PC-9 (cell line): ENCODE measurements at places on chromosomes 13 and 19. TPM values are rescaled to one million over a fixed set of nuclear protein-coding genes. Genes with fewer than 3 reads are reported as not detected.
A peak's percentile ranks its signal among the peaks of the same experiment; 100 is the strongest.

The FUT3 gene
- total RNA-seq, result 28.5 and 28.7 TPM in 2 replicates

DNA sequence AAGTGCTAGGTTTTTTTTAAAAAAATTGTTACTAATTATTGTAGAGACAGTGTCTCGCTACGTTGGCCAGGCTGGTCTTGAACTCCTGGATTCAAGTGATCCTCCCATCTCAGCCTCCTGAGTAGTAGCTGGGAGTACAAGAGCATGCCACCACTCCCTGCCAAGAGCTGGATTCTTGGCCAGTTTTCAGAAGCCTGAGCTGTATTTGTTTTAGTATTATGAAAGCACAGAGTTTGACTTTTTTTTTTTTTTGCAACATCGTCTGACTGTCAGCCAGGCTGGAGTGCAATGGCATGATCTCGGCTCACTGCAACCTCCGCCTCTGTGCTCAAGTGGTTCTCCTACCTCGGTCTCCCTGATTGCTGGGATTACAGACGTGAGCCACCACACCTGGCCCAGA is 7.0 kb downstream of the ARMC6 start:
- H3K4me3 ChIP-seq, result no peak overlapping the region
- no peaks in the 10 kb centered on the region for H3K27me3 ChIP-seq
- no peak for DNase-seq
- peak overlapping the region; percentile 7; the same call in 1 of the 2 replicates for H3K27ac ChIP-seq

The RUVBL2 gene
- total RNA-seq, result 175 and 179 TPM in 2 replicates

GRCh38 chr13:39144941-39145533 is 106.8 kb downstream of the NHLRC3 start:
- no peaks in the 10 kb centered on the region for H3K36me3 ChIP-seq
- H3K4me1 ChIP-seq, result no peaks in the 10 kb centered on the region; the same call in 1 of the 2 replicates
- no peak overlapping the region for H3K27ac ChIP-seq
- peaks cover 11% of the 10 kb centered on the region for H3K27me3 ChIP-seq
- peak; percentile 30 for DNase-seq

The ZNF701 gene
- 22.1 and 24.2 TPM in 2 replicates for total RNA-seq

The NACC1 gene
- 101 and 133 TPM in 2 replicates for total RNA-seq

GRCh38 chr13:61760102-61760501 is 344.5 kb upstream of the PCDH20 start:
- no peaks in the 10 kb centered on the region for H3K36me3 ChIP-seq
- H3K27ac ChIP-seq, result no peak overlapping the region
- H3K27me3 ChIP-seq, result no peaks in the 10 kb centered on the region
- no peak for DNase-seq

- H3K4me3 ChIP-seq, result no peak overlapping the region
- H3K36me3 ChIP-seq, result no peaks in the 10 kb centered on the region
- H3K27me3 ChIP-seq, result no peaks in the 10 kb centered on the region
- DNase-seq, result no peak
- H3K4me1 ChIP-seq, result peaks cover 32% of the 10 kb centered on the region
- peak overlapping the region; percentile 13 for H3K27ac ChIP-seq
These were observed 74.8 kb downstream of the ABCC4 start for GRCh38 chr13:95226476-95226875.

The ZNF416 gene
- 4.8 and 5.6 TPM in 2 replicates for total RNA-seq

DNA sequence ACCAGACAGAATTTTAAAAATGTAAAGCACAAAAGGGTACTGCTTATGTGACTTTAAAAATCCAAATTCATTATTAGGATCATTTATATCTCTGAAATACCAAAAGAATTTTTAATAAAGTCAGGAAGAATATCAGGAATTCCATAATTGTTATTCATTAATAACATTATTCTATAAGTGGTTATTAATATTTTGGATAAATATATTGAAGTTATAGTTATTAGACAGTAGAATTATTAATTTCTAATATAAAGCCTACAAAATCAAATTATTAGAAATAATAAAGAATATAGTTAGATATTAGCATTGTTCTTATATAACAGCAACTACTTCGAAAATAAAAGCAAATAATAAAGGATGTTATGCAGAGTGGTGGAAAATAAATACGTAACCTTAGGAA is 105.8 kb downstream of the GPC5 start:
- no peaks in the 10 kb centered on the region for H3K27me3 ChIP-seq
- no peak overlapping the region for H3K27ac ChIP-seq
- no peak for DNase-seq
- H3K4me1 ChIP-seq, result no peaks in the 10 kb centered on the region
- H3K4me3 ChIP-seq, result no peak overlapping the region

DNA sequence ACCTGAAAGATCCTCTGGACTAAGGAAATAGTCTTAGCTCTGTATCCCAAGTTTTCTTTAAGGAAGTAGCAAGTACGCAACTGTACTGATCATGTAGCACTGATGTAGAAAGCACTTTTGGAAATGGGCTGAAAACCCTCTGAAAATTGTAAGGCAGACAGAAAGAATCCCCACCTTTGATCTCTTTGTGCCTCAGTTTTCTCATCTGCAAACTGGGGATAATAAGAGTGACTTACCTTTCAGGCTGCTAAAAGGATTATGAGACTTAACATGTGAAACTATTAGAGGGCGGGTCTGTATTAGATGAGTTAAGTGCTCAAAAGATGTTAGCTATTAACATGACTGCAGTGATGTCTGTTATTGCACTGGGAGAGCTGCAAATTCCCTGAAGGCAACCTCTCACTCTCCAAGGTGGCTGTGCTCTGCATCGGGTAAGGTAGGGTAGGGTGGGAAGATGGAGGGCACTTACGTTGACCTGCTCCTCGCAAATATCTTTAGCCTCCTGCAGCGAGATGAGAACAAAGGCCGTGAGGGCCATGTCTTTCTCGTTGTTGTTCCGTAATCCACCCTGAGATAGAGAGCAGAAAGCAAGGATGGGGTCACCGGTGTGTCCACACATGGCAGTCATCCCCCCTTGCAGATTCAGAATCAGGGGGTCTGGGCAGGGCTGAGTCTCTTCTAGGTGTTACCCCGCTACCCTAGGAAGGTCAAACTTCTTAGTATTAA is 20.4 kb upstream of the TNFSF14 start:
- no peak for DNase-seq
- H3K4me1 ChIP-seq, result no peaks in the 10 kb centered on the region
- H3K27ac ChIP-seq, result no peak overlapping the region
- H3K27me3 ChIP-seq, result no peaks in the 10 kb centered on the region
- no peaks in the 10 kb centered on the region for H3K36me3 ChIP-seq

DNA sequence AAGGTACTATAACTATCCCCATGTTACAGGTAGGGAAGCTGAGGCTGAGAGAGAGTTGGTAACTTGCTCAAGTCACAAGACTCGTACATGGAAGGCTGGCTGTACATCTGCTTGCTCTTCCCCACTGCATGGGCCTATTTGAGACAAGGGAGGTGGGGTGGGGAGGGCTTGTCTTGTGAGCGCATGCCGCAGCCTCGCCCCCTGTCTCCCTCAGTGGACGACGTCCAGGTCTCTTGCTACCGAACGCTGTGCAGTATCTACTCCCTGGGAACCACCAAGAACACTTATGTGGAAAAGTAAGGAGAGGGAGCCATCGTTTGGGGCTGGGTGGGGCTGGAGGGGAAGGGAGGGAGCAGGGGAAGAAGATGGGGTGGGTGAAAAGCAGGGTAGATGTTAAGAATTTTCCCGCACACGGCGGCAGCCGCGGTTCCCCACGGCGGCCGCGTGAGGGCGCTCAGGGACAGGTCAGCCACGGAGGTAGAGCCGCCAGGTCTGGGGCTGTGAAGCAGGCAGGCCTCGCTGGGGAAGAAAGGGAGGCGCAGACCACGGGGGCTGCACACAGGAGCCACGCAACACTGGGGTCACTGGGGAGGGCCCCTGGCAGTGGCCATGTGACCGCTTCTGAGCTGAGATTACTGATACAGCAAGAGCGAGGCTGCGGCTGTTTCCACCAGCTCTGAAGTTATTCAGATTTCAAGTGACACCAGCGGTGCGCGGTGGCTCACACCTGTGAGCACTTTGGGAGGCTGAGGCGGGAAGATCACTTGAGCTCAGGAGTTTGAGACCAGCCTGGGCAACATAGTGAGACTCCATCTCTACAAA is 81.5 kb downstream of the RYR1 start:
- peaks cover 15% of the 10 kb centered on the region; the same call in 1 of the 2 replicates for H3K27me3 ChIP-seq
- H3K4me1 ChIP-seq, result no peaks in the 10 kb centered on the region
- no peak overlapping the region for H3K4me3 ChIP-seq
- DNase-seq, result peak; percentile 70
- no peak overlapping the region for H3K27ac ChIP-seq

- no peaks in the 10 kb centered on the region for H3K27me3 ChIP-seq
- no peaks in the 10 kb centered on the region for H3K36me3 ChIP-seq
- H3K4me3 ChIP-seq, result no peak overlapping the region
- H3K4me1 ChIP-seq, result no peaks in the 10 kb centered on the region
- H3K27ac ChIP-seq, result no peak overlapping the region
- DNase-seq, result no peak
These were observed 20.1 kb upstream of the MYO16 start for GRCh38 chr13:108609353-108609752.

- H3K27ac ChIP-seq, result peak overlapping the region; percentile 100
- H3K36me3 ChIP-seq, result 0 out of 2 replicates have a peak, but pooled peaks cover 9% of the 10 kb centered on the region
- peak overlapping the region; percentile 77 for H3K4me3 ChIP-seq
- H3K4me1 ChIP-seq, result peaks cover 31% of the 10 kb centered on the region
- no peak for DNase-seq
These were observed 1.1 kb downstream of the ELF1 start for GRCh38 chr13:41017817-41018601.

The TMIGD2 gene
- not detected in 2 replicates for total RNA-seq

DNA sequence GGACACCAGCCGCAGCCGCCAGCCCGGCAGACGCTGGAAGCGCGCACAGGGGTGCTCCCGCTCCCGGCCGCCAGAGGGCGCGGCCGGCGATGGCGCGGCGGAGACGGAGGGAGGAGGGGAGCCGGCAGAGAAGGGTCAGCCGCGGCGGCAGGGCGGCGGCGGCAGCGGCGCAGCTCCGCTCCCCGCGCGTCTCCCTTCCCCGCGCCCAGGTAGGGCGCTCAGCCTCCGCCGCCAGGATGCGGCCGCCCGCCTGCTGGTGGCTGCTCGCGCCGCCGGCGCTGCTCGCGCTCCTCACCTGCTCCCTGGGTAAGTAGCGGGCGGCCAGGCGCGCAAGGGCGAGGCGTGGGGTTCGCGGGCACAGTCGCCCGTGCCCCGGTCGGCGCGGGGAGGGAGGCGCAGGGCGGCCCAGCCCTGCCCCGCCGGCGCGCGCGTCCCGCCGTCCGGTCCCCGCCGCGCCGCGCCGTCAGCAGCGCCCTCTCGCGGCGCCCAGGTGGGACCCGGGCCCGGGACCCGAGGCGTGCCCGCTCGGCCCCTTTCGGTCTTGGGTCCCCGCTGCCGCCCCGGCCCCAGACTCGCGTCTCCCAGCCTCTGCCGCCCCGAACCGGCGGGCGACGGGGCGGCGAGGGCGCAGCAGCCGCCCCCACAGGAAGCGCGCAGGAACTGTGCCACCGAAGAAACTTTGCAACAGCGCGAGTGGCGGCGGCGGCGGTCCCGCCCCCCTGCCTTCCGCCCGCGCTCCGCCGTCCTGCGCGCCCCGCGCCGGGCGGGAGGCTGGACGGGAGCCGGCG is at the start of gene B3GLCT:
Gene B3GLCT (plus strand): TSS at position 127 of the 788 bp plus-strand sequence. CDS start 110 bp downstream, at position 237.
- H3K4me1 ChIP-seq, result peaks cover 25% of the 10 kb centered on the region
- DNase-seq, result peak; percentile 59
- H3K27me3 ChIP-seq, result no peaks in the 10 kb centered on the region
- no peaks in the 10 kb centered on the region for H3K36me3 ChIP-seq
- H3K27ac ChIP-seq, result peak within 1 kb of the TSS; percentile 39; the same call in 1 of the 2 replicates

GRCh38 chr13:104869501-104869900 is 1666.0 kb downstream of the EFNB2 start:
- H3K4me1 ChIP-seq, result no peaks in the 10 kb centered on the region
- DNase-seq, result no peak
- H3K27ac ChIP-seq, result no peak overlapping the region
- H3K27me3 ChIP-seq, result no peaks in the 10 kb centered on the region
- H3K4me3 ChIP-seq, result no peak overlapping the region
- H3K36me3 ChIP-seq, result no peaks in the 10 kb centered on the region

DNA sequence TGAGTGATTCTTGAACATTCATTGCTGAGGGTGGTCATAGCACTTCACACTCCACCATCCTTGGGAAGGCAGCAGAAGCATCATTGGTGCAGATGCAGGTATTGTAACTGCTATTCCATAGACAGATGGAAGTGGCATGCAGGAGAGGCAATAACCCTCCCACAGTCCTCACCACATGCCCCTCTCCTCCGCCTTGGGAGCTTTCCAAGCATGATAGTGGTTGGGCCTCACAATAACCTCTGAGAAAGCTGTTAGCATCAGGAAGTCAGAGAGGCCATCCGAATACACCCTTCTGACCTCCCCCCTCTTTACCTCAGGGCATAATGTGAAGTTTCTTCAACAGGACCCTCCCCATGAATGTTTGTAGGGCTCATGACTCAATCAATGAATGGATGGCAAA is 177.9 kb downstream of the KATNAL1 start:
- no peak for DNase-seq
- no peak overlapping the region for H3K27ac ChIP-seq
- H3K27me3 ChIP-seq, result no peaks in the 10 kb centered on the region
- H3K4me3 ChIP-seq, result no peak overlapping the region

- H3K4me1 ChIP-seq, result no peaks in the 10 kb centered on the region
- no peaks in the 10 kb centered on the region for H3K27me3 ChIP-seq
- H3K4me3 ChIP-seq, result no peak overlapping the region
These were observed 1439.0 kb upstream of the SPRY2 start for GRCh38 chr13:81779876-81780275.

The TEAD2 gene
- 55.5 and 55.6 TPM in 2 replicates for total RNA-seq

The CNFN gene
- 4.9 and 7.8 TPM in 2 replicates for total RNA-seq
